ENCODE measurements at places on chromosomes 5 and 9.

- DNase-seq = no peak
These were observed 18.7 kb upstream of the RASGRF2 start for GRCh38 chr5:80941496-80941895.

DNA sequence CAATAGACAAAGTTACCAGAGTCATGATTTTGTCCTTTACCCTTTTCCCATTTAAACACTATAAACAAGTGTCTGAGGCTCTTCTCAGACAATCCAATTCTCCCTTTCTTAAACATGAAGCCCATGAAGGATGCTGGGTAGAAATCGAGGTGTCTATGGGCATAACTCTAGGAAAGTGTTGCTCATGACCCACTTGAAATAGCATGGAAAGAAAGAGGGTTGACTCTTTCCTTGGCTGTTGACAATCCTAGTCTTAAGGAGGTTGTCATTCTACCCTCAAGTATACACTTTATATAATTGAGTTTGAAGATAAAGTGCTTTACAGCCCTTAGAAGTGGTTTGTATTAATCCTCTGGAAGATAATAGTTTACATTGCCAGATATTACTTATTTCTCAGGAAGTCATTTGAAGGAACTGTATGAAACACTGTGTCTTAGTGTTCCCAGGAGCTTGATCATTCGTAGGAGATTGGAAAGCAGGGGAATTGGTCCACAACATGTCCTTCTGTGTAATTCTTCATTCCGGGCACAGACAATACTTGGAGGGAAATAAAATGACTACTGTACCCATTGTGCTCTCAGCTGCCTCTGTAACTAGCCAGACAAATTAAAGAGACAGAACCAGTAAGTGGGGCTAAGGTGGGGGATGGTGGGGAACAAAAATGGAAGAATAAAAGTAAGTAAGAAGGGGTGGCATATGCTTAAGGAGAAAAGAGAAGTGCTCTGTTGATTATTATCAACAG is 1078.3 kb upstream of the DMAC1 start:
- no peak for DNase-seq

DNA sequence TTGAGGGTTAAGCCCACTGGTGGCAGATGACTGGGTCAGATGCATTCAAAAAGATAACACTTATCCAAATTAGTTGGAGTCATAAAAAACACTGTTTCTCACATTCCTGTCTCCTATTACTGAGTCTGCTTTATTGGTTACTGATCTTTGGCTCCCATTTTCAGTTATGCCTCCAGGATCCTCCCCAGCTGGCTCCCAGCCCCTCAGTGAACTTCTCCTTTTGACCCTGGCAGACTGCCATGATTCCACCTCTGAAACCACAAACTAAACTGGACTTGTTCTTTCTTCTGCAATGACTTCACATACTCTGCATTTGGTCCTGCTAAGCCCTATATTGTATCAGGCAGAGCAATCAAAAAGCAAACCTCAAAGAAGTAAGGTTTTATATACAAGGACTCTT is 860.8 kb upstream of the DMAC1 start:
- no peak for DNase-seq

- no peak for DNase-seq
These were observed 131.4 kb downstream of the CCDC192 start for GRCh38 chr5:127834554-127834953.
